Activated CD4-positive, alpha-beta memory T cell treated with anti-CD3 and anti-CD28 coated beads for 36 hours (primary cell): ENCODE measurements at places on chromosomes 11 and 22. TPM values are rescaled to one million over a fixed set of nuclear protein-coding genes. Genes with fewer than 3 reads are reported as not detected.

- no peak overlapping the region for H3K4me3 ChIP-seq
- no peaks in the 10 kb centered on the region for H3K27me3 ChIP-seq
- H3K36me3 ChIP-seq: no peaks in the 10 kb centered on the region
Measured at GRCh38 chr22:34490886-34491285, 570.6 kb upstream of the LARGE1 start.

OR2D2 gene
- total RNA-seq: not detected

RHOD gene
- total RNA-seq: 0.57 TPM

RPS19BP1 gene
- total RNA-seq: 67.5 TPM

- peaks cover 9% of the 10 kb centered on the region for H3K4me1 ChIP-seq
- H3K36me3 ChIP-seq: no peaks in the 10 kb centered on the region
- peak; percentile 32 for DNase-seq
Measured at GRCh38 chr11:33670250-33671011, 30.2 kb downstream of the C11orf91 start.

GRCh38 chr11:44784436-44784760 lies 57.6 kb downstream of the TSPAN18 start:
- H3K4me1 ChIP-seq: peaks cover 2% of the 10 kb centered on the region
- peaks cover 3% of the 10 kb centered on the region for H3K36me3 ChIP-seq
- no peaks in the 10 kb centered on the region for H3K27me3 ChIP-seq

OR6A2 gene
- total RNA-seq: not detected

DNA sequence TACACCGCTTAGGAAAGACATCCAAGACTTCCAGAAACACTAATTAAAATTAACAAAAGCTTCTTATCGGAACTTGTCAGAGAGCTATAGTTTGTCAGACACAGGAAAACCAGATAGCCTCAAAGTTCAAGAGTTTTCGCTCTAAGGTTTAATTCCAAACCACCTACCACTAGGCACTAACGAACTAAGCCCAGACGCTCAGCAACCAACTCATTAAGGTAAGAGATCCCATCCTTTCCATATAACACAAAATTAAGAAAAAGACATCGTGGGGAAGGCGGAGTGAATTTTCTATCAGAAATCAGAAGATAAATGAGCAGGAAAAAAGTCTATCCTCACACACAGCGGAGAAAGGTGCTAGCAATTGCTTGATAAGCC lies 382 bp downstream of the IMMP1L start:
- DNase-seq: no peak
- peaks cover 19% of the 10 kb centered on the region for H3K36me3 ChIP-seq
- H3K4me3 ChIP-seq: peak overlapping the region; percentile 97

DNA sequence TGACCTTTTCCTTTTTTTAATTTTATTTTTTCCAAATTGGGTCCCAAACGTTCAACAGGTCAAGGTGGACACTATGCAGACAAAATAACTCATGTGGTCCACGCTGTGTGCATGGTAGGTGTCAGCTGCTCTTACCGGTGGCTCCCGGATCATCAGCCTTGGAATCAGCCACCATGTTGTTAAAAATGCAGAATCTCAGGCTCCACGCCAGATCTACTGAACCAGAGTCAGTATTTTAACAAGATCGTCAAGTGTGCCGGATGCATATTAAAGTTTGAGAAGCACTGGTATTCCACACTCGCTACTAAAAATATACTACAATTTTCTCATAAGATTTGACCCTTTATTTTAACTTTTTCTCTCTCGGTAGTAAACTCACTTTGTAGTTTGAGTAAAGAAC lies 553 bp upstream of the LDLRAD3 start:
- no peaks in the 10 kb centered on the region for H3K36me3 ChIP-seq
- no peak overlapping the region for H3K27ac ChIP-seq
- no peak for DNase-seq

MPZL3 gene
- total RNA-seq: 49.0 TPM

DNA sequence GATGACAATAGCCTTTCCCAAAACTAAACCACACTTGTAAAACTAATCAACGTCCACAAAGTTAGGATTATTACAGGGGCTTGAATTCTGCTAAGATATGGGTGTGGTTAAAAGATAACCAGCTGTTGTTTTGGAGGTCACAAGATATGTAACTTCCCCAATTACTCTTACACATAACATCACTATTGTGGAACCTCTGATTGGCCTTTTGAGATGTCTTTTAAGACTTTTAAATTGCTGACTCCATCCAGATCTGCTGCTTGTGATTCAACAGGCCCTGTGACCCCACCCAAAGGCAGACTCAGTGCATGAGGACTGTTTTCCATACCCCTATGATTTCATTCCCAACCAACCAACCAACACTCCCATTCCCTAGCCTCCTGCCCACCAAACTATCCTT lies 893.9 kb downstream of the OPCML start:
- no peaks in the 10 kb centered on the region for H3K4me1 ChIP-seq
- DNase-seq: no peak
- H3K36me3 ChIP-seq: no peaks in the 10 kb centered on the region
- H3K27me3 ChIP-seq: no peaks in the 10 kb centered on the region
- no peak overlapping the region for H3K4me3 ChIP-seq

GRCh38 chr11:72863916-72864315 lies 49.7 kb downstream of the ATG16L2 start:
- peaks cover 6% of the 10 kb centered on the region for H3K36me3 ChIP-seq
- no peaks in the 10 kb centered on the region for H3K27me3 ChIP-seq
- no peak overlapping the region for H3K4me3 ChIP-seq
